Dorsolateral prefrontal cortex (tissue), 122 donors: ENCODE measurements at places on chromosomes 7 and 10.
A peak's percentile ranks its signal among the peaks of the same experiment; 100 is the strongest.

GRCh38 chr10:49330127-49330665 is 31.2 kb downstream of the C10orf71 start:
- no peak for DNase-seq

DNA sequence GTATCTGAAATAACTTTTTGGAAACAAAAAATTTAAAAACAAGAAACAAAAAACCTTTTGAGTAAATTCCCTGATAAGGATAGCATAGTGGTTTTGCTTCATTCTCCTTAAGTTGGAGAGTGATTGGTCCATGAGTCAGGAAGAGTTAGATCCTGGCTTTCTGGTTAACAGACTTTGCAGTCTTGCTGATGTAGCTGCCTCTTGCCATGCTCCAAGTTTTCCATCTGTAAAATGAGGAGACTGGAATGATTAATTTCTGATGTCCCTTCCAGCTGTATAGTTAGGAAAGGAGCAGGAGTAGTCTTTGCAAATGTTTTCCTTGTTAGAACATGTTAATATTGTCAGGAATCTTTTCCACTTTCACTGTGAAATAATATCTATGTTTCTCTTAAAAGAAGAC is 266.6 kb downstream of the DNAJB9 start:
- no peak for DNase-seq

DNA sequence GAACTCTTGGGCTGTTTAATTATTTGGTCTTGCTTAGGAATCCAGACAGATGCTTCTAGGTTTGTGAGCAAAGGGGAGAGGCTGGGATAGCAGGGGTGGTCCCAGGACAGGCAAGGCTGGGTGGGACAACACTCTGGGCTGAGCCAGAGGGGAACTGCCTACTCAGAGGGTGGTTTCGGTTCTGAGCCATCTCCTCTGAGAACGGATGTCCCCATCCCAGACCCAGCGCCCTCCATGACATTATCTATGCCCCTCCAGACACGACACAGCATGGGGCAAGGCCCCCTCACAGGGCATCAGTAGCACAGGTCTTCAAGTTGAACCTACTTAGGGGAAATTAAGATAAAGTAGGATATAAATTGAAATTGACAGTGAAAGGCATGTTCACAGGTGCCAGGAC is 7.1 kb downstream of the ASB10 start:
- DNase-seq: no peak

- DNase-seq: no peak
Observed at GRCh38 chr10:120156614-120157274, 264.2 kb downstream of the SEC23IP start.

DNA sequence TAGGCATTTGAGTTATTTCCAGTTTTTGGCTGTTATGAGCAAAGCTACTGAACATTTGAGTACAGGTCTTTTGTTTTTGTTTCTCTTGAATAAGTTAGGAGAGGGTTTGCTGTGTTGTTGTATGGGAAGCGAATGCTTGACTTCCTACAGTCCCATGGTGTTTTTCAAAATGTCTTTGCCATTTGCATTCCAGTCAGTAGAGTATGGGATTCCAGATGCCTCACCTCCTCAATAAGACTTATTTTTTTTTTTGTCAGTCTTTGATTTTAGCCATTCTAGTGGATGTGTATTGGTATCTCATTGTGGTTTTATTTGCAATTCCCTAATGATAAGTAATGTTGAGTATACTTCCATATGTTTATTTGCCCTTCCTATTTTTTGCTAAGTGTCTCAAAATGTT is 19.4 kb downstream of the CDK13 start:
- no peak for DNase-seq

GRCh38 chr7:130114776-130115175 is 44.4 kb downstream of the KLHDC10 start:
- no peak for DNase-seq

- DNase-seq: no peak
Observed at GRCh38 chr7:95517458-95517857, 31.7 kb downstream of the ASB4 start.

GRCh38 chr7:75739796-75740672 is 1.3 kb upstream of the HIP1 start:
- no peak for DNase-seq

DNA sequence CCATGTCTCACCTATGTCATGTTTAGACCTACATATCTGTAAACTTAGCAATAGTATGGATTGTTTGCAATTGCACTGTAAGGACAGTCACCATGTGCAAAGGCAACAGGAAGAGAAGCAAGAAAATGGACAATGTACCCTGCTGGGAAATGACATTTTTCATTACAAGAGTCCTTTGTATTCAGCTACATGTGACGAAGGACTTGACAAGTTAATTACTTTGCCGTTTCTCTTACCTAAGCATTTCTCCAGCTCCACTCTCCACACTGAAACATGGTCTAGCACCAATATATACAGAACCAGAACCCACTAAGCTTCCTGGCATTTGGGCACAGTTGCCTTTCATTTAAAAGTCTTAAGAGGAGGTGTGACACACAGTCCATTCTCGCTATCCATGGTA is 76.6 kb upstream of the PFKP start:
- DNase-seq: no peak

- no peak for DNase-seq
Observed at GRCh38 chr10:1627945-1628344, 109.4 kb downstream of the ADARB2 start.

GRCh38 chr10:96513305-96513697 is 425 bp downstream of the TLL2 start:
- no peak for DNase-seq

DNA sequence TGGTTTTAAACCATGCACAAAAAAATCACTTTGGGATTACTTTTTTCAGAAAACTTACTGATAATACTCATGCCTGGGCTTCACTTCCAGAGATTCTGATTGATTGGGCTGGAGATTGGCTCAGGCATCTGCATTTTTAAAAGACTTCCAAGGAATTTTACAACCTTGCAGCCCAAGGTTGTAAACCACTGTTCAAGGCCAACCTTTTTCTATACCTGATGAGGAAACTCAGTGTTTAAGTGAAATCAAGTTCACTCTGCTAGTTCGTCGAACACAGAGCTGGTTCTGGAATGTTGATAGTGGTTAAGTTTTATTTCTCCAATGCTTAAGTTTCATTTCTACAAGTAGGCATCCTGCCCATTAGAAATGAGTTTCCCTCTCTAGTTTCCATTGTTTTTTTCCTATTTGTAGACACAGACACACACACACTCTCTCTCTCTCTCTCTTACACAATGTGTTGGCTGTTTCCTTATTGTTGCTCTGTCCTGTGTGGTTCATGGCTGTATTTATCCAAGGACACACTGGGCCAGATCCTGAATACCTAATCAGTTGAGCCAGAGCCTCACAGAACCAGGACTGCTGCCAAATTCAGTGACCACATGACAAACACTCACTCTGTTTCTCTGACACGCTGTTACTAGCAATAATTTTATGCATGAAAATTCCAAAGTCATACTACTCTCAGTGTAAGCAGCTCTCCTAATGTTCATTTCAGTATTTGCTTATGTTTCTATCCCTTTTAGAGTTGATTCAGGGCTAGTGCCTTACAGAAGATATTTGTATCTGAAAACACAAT is 3.7 kb upstream of the IFIT1B start:
- peak; percentile 70 for DNase-seq

DNA sequence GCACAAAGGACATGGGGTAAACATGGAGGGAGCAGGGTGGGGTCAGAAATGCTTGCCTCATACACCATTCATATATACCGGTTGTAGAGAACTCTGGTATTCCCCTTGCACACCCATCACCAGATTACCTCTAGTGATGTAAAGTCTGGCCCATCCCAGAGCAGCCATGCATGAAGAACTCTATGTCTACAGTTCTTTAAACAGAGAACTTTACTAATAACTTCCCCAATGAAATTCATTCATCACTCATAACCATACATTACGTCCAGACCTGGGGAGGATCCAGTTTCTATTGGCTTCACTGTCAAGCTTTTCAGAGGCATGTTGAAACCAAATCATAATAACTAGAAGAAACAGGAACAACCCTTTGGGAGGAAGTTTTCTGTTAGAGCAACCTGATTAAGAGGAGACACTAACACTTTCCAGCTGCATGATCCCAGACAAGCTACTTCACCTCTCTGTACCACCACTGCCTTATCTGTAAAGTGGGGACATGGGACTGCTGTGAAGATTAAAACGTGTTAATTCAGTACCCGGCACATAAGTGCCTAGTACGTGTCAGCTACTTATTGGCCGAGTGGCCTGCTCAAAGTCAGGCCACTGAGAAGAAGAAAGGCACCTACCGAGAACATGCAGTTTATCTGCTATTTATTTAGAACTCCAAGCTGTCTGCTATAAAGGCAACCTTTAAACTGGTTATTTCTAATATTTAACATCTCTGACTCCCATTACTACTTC is 59.7 kb downstream of the IGF2BP3 start:
- no peak for DNase-seq

GRCh38 chr10:57579926-57580325 is 687.8 kb downstream of the IPMK start:
- no peak for DNase-seq

DNA sequence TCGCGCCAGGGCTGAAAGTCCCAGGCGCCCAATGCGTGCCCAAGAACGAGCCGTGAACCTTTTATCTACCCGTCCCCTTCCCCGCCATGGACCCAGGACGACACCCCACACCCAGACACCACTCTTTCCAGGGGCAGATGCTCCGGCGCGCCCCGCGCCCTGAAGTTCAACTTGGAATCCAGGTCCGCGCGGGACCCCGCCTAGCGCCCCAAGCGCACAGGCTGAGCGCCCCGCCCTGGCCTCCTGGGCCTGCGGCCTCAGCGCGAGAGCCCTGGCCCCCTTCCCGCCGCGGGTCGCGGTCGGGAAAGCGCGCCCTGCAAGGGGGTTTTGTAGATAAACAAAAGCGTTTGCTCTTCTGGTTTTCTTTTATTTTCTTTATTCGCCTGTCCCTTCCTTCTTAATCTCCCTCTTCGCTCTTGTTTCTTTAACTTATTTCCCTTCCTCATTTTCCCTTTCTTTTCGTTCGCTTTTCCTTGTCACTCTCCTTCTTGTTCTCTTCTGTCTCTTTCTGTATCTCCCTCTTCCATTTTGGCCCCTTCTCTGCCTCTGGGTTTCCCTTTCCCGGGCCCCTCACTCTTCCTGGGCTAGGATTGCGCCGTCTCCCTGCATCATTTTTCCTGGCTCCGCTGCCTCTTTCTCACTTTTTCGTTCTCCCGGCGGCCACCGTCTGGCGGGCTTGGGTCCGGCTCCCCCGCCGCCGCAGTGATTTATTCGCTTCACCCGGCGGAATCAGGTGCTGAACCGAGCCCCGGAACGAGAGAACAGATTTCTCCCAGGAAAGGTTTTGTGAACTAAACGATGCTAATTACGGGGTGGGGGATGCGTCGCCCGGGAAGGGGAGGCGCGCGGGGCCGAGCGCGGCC is 15.3 kb upstream of the PAX2 start:
- DNase-seq: no peak

GRCh38 chr10:104100795-104101194 is 15.1 kb upstream of the COL17A1 start:
- DNase-seq: no peak

DNA sequence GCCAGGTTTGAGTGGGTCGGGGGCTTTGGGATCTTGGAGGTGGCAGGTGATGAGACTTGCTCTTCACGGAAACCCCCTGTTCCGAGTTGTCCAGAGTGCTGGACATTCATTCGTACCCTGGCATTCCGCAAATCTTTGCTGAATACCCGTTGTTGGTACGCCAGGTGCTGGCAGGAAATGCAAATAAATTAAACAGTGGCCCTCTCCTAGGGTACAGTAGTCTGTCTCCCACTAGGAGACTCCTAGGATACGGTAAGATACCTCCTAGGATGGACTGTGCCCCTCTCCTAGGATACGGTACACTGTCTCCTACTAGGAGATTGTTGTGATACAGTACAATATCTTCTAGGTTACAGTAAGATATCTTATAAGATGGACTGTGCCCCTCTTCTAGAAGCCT is 544 bp downstream of the SEC23IP start:
- DNase-seq: no peak

- no peak for DNase-seq
Observed at GRCh38 chr10:72105710-72106109, 17.4 kb upstream of the SPOCK2 start.

GRCh38 chr7:128665057-128665456 is 7.0 kb upstream of the GARIN1A start:
- no peak for DNase-seq

DNA sequence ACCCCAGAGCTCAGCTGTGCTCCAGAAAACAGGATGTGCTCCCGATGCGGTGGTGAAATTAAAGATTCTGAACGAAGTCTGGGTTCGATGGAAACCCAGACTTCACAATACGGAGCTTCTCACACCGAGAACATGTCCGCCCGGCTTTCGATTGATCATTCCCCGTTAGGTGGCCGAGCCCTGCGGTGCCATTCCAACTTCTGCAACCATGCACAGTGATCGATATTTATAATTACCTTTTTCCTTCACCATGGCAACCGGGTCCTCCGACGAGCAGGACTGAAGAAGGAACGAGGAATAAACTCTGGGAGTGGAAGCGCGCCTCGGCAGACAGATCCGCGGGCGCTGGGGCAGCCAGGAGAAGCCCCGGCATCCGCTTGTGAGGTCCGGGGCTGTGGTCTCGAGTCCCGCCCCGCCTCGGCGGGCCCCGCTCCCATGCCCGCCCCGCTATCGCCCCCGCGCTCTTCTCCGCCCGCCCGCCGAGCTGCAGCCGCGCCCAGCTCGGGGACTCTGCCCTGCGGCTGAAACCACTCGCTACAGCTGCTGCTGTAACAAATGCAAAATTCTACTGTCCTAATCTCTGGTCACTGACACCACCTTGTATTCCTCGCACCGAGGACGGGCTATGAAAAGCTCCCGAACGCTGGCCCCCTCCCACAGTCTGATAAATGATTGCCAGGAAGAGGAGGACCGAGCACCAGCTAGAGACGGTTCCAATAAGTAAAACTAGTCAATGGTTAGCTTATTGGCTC is 26.2 kb downstream of the ABLIM1 start:
- DNase-seq: no peak

DNA sequence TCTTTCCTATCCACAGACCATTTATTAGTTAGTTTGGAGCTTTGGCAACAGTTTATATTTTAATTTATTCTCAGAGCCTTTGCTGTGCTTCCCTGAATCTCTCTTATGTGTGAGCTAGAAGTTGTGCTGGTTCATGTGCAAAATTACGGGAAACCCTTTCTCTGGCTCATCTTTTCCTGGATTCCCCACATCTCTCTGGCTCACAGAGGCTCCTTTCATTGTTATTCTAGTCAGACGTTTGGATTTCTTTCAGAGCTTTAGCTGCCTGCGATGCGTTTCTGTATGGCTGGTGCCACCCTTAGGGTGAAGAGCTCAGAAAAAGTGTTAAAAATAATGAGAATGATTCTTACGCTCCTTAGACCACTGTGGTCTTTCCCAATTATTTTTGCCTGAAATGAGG is 53.3 kb downstream of the TPST1 start:
- no peak for DNase-seq

DNA sequence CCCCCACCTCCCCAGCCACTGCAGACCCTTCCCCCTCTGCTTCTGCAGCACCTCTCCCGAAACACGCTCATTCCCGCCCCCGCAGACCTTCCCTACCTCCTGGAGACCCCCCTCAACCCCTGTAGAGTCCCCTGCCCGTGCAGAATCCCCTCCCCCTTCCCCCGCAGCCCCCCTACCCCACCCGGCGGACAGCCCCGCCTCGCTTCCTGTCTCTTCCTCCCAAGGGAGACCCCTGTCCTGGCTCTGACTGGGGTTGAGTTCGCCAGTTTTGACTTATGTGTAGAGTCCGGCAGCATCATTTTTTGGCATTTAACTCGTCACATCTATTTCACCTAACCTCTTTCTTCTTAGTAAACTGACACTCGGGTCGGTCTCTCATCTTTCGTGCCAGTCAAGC is 54.0 kb downstream of the ALOX5 start:
- no peak for DNase-seq

- no peak for DNase-seq
Observed at GRCh38 chr10:110947061-110947595, 27.7 kb downstream of the SHOC2 start.
